ENCODE measurements at places on chromosomes 2 and 18. TPM values are rescaled to one million over a fixed set of nuclear protein-coding genes. Genes with fewer than 3 reads are reported as not detected.
A peak's percentile ranks its signal among the peaks of the same experiment; 100 is the strongest.

The STPG4 gene
- polyA plus RNA-seq = 0.20 TPM

- no peaks in the 10 kb centered on the region for H3K36me3 ChIP-seq
- peaks cover 5% of the 10 kb centered on the region for H3K4me1 ChIP-seq
- no peak overlapping the region for H3K27ac ChIP-seq
- no peak overlapping the region for H3K4me3 ChIP-seq
- H3K27me3 ChIP-seq = no peaks in the 10 kb centered on the region
- DNase-seq = peak; percentile 64
Measured at GRCh38 chr2:128363934-128364361, 45.3 kb upstream of the HS6ST1 start.

GRCh38 chr2:235769046-235769445, 275.2 kb downstream of the AGAP1 start:
- DNase-seq = no peak
- H3K4me1 ChIP-seq = peaks cover under 1% of the 10 kb centered on the region
- H3K36me3 ChIP-seq = peaks cover 4% of the 10 kb centered on the region
- no peak overlapping the region for H3K27ac ChIP-seq
- no peak overlapping the region for H3K4me3 ChIP-seq

The STARD6 gene
- not detected for polyA plus RNA-seq

The OSBPL6 gene
- 2.7 TPM for polyA plus RNA-seq

The FEV gene
- 1.2 TPM for polyA plus RNA-seq

DNA sequence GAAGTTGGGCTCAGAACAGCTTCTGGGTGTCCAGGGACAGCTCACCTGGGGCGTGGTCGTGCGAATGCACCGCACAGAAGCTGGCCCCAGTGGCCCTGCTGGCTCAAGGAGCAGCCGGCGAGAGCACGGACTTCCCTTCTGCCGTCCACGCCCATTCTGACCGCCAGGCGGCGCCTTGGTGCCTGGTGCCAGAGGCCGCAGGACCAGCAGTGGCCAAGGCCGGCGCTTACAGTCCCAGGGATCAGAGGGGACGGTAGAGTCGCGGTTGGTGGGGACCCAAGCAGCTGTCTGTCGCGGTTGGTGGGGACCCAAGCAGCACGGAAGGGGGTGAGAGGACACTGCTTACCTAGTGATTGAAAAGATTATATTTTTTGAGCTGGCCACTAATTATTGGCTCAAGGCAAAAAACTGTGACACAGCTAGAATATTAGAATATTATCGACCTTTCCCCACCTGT, 25.7 kb downstream of the NPPC start:
- no peaks in the 10 kb centered on the region for H3K36me3 ChIP-seq
- H3K4me3 ChIP-seq = no peak overlapping the region
- no peaks in the 10 kb centered on the region for H3K27me3 ChIP-seq
- no peaks in the 10 kb centered on the region for H3K4me1 ChIP-seq

DNA sequence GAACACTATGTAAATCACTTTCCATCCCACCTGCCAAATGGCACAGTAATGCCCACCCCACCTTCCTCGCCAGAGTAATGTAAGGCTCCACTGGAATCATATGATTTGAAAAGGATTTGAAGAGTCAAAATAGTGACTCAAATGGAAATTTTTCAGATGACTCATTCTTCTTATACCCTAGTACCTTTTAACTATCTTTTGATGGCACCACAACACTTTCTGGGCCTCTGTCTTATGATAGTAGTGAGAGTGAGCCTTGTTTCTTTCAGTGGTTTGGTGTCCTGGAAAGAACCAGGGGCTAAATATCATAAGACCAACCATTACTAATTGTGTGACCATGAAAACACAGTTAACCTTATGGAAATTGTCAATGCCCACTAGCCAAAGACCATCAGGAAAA, 235.4 kb upstream of the SLC14A2 start:
- H3K27me3 ChIP-seq = no peaks in the 10 kb centered on the region
- H3K36me3 ChIP-seq = no peaks in the 10 kb centered on the region
- no peak overlapping the region for H3K4me3 ChIP-seq
- H3K4me1 ChIP-seq = peaks cover 2% of the 10 kb centered on the region

- no peak overlapping the region for H3K27ac ChIP-seq
- no peaks in the 10 kb centered on the region for H3K27me3 ChIP-seq
- peaks cover 12% of the 10 kb centered on the region for H3K4me1 ChIP-seq
- DNase-seq = no peak
- no peaks in the 10 kb centered on the region for H3K36me3 ChIP-seq
Measured at GRCh38 chr2:84924173-84925106, 19.0 kb downstream of the TMSB10 start.

DNA sequence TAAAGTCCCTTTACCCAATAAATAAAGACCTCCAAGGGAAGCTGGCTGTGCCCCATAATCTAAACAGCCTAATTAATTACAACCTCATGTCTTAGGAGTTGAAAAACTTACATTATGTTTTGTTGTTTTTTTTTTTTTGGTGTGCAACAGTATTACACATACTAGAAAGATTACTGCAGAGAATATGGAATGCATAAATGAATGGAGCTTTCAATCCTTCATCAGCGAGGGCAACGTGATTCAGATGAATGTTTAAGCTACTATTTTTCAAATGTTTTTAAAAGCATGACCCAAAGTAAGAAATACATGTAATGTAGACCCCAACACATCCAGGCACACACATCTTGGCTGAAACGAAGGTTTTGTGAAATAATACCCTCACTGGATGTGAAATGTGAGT, 167.1 kb upstream of the FN1 start:
- no peaks in the 10 kb centered on the region for H3K4me1 ChIP-seq
- H3K27me3 ChIP-seq = no peaks in the 10 kb centered on the region
- no peak for DNase-seq
- H3K27ac ChIP-seq = peak overlapping the region; percentile 84
- H3K36me3 ChIP-seq = no peaks in the 10 kb centered on the region

The LINC00305 gene
- polyA plus RNA-seq = not detected

DNA sequence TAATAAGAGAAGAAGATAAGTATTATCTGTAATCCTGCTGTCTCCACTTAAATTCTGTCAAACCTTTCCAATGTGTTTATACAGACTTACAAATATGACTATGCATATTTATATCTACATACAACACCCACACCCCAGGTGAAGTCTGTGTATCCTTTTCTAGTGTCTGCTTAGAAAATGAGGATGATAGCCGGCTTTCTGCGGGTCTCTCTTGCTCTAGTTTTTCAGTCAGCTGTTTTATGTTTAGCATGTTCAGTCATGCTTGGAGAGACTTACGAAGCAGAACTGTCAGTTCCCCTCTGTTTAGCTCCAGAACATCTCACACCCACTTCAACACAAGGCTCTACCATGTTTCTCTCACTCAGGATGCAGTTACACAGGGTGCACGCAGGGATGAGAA, 137.3 kb upstream of the NFATC1 start:
- H3K4me1 ChIP-seq = peaks cover 6% of the 10 kb centered on the region
- peaks cover 2% of the 10 kb centered on the region for H3K36me3 ChIP-seq
- H3K4me3 ChIP-seq = no peak overlapping the region
- no peak for DNase-seq
- H3K27ac ChIP-seq = no peak overlapping the region
- no peaks in the 10 kb centered on the region for H3K27me3 ChIP-seq

DNA sequence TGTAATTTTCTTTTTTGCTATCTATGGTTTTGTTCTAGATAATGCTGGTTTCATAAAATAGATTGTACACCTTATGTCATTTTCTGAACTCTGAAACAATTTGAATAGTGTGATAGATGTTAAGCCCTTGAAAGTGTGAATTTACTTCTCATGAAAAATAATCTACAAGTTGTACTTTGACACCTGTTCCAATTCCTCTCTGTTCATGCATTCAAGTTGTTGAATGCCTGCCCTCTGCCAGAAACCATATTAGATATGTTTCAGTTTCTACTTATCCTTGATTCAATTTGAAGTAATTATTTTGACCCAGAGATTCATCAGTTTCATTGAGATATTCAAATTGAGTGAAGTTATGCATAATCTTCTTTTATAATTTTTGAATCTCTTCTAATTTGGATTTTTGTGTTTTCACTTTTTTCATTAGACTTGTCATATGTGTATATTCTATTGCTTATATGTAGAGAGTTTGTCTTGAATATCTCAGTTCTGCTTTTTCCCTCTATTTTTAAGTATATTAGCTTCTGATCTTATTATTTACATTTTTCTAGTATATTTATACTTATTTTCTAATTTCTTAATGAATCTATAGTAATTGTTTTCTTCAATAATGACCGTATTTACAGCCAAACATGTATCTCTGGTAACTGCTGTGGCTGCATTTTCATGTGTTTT, 143.3 kb upstream of the TACR1 start:
- no peak overlapping the region for H3K4me3 ChIP-seq
- no peak for DNase-seq
- H3K36me3 ChIP-seq = no peaks in the 10 kb centered on the region
- H3K27ac ChIP-seq = no peak overlapping the region

The LOXL3 gene
- polyA plus RNA-seq = 47.9 TPM

- H3K36me3 ChIP-seq = no peaks in the 10 kb centered on the region
- no peak for DNase-seq
- no peak overlapping the region for H3K27ac ChIP-seq
- peaks cover 11% of the 10 kb centered on the region for H3K4me1 ChIP-seq
Measured at GRCh38 chr2:202095235-202095634, 22.2 kb downstream of the KIAA2012 start.

GRCh38 chr18:35441857-35442595, 55.7 kb downstream of the INO80C start:
- H3K4me3 ChIP-seq = no peak overlapping the region
- no peaks in the 10 kb centered on the region for H3K27me3 ChIP-seq
- no peak overlapping the region for H3K27ac ChIP-seq

DNA sequence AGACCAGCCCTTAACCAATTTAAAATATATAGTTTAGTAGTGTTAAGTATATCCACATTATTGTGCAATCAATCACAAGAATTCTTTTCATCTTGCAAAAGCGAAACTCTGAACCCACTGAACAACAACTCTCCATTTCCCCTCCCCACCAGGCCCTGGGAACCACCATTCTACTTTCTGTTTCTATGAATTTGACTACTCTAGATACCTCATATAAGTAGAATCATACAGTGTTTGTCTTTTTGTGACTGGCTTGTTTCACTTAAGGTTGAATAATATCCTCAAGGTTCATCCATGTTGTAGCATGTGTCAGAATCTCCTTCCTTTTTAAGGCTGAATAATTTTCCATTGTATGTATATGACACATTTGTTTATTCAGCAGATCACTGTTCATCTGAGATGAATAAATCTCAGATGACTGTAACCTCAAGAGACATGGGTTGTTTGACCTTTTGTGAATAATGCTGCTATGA, 8.1 kb upstream of the SOS1 start:
- no peaks in the 10 kb centered on the region for H3K4me1 ChIP-seq
- no peak overlapping the region for H3K27ac ChIP-seq
- H3K4me3 ChIP-seq = no peak overlapping the region
- DNase-seq = no peak
- no peaks in the 10 kb centered on the region for H3K27me3 ChIP-seq
- no peaks in the 10 kb centered on the region for H3K36me3 ChIP-seq

The STK36 gene
- 83.2 TPM for polyA plus RNA-seq

The ZEB2 gene
- 20.5 TPM for polyA plus RNA-seq

GRCh38 chr2:62382122-62382521, 123.9 kb downstream of the TMEM17 start:
- no peak overlapping the region for H3K27ac ChIP-seq
- DNase-seq = no peak
- no peaks in the 10 kb centered on the region for H3K4me1 ChIP-seq
- no peak overlapping the region for H3K4me3 ChIP-seq
- H3K27me3 ChIP-seq = no peaks in the 10 kb centered on the region

- DNase-seq = no peak
- no peaks in the 10 kb centered on the region for H3K36me3 ChIP-seq
- H3K27me3 ChIP-seq = no peaks in the 10 kb centered on the region
- peaks cover 11% of the 10 kb centered on the region for H3K4me1 ChIP-seq
- no peak overlapping the region for H3K4me3 ChIP-seq
Measured at GRCh38 chr18:58611395-58612131, 17.3 kb downstream of the ALPK2 start.

- no peak for DNase-seq
- H3K4me3 ChIP-seq = no peak overlapping the region
- H3K4me1 ChIP-seq = no peaks in the 10 kb centered on the region
- H3K36me3 ChIP-seq = no peaks in the 10 kb centered on the region
- no peak overlapping the region for H3K27ac ChIP-seq
Measured at GRCh38 chr2:152452256-152452973, 117.4 kb downstream of the FMNL2 start.

DNA sequence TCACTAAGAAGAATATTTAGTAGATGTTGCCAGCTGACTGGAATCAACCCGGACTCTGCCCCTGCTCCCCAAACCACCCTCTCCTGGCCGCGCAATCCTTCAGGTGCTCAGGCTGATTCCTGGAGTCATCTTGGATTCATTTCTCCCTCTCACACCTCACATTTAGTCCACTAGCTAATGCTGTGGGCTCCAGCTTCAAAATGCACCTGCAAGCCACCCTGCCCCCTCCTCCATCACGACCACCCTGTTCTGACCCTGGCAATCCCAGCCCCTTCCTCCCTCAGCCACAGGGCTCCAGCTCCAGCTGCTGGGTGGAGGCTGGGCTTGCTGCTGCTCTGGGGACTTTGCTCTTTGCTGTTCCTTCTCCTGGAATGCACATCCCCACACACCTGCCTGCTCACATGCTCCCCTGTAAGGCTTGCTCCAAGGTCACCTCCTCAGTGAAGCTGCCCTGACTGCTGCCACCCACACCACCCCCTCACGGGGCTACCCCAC, 61.3 kb upstream of the SH3RF3 start:
- no peak for DNase-seq
- peaks cover 5% of the 10 kb centered on the region for H3K27me3 ChIP-seq
- H3K4me1 ChIP-seq = peaks cover 4% of the 10 kb centered on the region
